ENCODE measurements at places on chromosomes 13 and 19.

DNA sequence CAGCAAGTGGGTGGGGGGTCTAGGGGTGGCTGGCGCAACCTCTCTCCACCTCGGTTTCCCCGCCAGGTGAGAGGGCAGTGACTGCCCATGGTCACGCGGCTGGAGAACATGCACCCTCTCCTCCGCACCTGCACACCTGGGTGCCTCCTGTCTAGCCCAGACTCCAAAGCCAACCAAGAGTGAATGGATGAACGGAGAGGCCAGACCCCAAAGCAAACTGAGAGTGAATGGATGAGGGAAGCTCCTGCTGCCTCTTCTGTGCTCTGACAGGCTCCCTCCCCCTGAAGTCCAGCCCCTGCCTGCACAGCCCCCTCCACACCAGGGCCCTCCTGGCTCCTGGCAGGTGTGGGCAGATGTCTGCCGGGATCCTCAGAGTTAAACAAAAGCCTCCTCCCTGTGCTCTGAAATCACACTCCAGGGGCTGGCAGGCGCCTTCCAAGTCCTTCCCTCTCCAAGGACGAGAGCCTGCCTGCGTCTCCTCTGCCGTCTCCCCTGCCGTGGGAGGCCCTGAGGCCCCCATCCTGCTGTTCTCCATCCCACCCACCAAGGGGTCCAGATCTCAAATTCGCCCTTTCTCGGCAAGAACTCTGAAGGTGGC lies 2.2 kb downstream of the SBNO2 start:
- DNase-seq: no peak

GRCh38 chr13:107296804-107297203 lies 728.9 kb upstream of the ARGLU1 start:
- DNase-seq: no peak

DNA sequence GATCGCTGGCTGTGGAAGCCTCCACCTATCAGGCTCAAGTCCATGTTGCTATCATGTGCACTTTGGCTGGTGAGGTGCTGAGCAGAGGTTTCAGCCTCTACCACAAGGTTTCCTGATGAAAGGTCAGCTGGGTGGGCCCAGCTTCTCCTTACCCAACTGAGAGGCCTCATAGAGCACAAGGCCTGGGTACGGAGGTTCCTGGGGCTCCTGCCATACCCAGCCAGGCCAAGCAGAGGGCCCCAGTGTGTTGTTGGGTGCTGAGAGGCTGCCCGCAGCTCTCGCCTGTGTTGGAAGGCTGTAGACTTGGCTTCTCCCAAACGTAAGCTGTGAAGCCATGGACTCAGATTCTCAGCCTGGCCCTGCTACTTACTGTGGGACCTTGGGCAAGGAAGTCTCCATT lies 28.2 kb downstream of the ACTN4 start:
- DNase-seq: no peak

DNA sequence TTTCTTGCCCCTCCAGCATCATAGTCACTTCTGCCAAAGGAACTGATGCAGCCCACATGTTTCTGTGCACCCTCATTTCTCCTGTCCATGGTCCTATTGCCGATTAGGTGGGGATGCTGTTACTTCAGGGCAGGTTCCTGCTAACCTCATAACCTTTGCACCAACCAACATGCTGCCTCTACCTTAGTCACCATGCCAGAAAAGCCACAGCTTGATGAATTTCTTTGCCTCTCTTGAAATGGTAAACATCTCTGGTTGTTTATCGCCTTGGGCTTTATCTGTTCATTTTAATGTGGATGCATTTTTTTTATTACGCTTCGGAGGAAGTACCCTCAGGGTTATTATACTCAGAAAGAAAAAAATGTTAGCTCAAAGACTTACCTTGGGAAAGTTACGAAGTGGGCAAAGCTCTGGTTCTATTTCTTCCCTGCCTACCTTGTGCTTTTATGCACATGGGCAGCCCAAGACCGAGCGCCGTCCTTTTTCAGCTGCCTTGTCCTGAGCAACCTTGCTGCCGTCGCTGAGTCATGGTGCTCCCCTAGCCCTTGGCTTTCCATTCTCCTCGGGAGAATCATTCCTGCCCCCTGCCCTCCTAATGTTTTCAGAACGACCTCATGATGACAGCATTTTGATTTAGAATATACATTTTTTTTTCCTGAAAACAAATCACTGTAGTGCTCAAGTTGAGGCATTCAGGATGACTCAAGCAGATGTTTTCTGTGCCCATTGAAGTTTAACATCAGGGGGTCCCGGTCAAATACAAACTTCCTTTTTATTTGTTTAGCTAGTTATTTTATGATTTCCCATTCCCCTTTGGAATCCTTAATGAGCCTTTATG lies 280.0 kb downstream of the SHISA2 start:
- no peak for DNase-seq

DNA sequence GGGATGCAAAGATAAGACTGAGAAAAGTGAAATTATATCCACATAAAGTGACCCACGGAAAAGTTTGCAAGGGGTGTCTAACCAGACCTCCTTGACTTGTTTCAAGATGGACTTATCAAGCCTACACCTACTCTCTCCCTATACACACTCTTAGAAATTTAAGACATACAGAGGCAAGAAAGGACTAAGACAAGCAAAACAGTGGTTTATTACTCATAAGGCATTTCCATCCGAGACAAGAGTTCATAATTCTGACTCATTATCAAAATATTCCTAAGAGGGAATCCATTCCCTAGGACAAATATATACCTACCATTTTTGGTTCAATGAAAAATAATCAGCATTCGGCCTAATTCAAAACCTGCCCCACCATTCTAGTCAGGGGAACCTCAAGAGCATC lies 232.6 kb upstream of the GPC6 start:
- no peak for DNase-seq

DNA sequence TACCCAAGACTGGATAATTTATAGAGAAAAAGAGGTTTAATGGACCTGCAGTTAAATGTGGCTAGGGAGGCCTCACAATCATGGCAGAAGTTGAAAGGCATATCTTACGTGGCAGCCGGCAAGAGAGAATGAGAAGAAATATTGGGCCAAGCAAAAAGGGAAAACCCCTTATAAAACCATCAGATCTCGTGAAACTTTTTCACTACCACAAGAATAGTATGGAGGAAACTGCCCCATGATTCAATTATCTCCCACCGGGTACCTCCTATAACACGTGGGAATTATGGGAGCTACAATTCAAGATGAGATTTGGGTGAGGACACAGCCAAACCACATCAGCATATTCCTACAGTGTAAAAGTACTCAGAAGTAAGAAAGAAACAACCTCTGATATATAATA lies 4.7 kb upstream of the KBTBD7 start:
- no peak for DNase-seq

- DNase-seq: no peak
Measured at GRCh38 chr13:60412909-60413616, 16.0 kb downstream of the TDRD3 start.

- no peak for DNase-seq
Measured at GRCh38 chr19:27752530-27753184, 1460.3 kb downstream of the UQCRFS1 start.

All from DMS153 (cell line).